ENCODE measurements at places on chromosomes 1 and 21.
A peak's percentile ranks its signal among the peaks of the same experiment; 100 is the strongest.

- no peak for DNase-seq
Observed at GRCh38 chr1:201724039-201724765, 104.8 kb upstream of the IPO9 start.

DNA sequence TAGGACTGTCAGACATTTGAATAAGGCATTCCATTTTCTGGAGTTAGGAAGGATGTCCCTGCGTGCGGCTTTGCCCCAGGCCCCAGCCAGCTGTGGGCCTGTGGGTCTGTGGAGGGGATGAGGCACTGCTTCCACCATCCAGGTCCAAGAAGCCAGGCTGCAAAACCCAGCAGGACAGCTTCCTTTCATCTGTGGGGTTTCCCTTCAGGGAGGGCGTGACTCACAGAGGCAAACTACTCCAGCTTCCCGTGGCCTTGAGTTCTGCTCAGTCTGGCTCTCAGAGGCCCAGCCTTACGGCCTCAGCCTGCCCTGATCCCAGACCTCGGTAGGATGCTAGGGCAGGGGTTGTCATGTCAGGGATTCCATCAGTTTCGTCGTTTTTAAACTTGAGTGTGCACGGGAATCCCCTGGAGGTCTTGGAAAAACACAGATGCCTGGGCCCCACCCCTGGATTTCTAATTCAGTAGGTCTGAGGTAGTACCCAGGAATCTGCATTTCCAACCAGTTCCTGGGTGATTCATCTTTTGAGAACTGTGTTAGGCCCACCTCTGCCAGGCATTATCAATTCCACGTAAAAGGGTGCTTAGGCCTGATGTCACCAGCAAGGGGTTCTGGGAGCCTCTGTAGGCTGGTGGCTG is 32.3 kb upstream of the TENT5C start:
- no peak for DNase-seq

DNA sequence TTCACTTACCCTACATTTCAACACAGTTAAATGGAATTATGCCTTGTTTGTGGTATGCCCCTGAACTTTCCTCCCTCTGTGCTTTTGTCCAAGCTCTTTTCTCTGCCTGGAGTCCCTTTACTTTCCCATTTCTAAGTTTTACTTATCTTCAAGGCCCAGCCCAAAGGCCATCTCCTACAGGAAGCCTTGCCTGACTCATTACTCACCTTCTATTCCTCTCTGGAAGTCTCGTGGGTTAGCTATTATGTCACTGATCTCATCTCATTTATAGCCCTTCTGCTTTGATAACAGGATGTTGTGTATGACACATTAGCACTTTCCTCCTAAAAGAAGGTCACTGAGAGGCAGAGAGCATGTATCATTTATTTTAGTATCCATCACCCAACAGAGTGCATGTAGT is 78.8 kb upstream of the CD1D start:
- no peak for DNase-seq

DNA sequence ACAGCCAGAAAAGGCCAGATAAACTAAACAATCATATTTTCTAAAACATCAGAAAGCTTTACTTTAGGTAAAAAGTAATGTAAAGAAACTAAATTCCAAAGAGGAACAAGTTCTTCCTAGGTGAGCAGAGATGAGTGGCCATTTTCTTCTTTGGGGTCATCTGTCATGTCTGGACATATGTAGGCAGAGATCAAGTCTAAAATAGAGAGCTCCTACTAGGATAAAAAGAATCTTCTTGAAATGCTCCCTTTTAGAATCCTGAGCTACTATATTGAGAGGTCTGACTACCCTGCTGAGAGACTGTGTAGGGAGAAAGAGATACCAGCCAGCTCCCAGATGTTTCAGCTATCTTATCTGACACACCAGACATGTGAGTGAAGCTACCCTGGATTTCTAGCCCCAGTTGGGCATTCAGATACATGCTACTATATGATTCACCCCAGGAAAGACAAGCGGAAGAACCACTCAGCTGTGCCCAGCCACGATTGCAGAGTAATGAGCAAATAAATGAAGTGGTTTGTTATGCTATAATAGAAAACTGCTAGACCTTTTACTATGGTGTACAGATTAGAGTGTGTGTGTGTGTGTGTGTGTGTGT is 80.1 kb downstream of the TTLL7 start:
- no peak for DNase-seq

DNA sequence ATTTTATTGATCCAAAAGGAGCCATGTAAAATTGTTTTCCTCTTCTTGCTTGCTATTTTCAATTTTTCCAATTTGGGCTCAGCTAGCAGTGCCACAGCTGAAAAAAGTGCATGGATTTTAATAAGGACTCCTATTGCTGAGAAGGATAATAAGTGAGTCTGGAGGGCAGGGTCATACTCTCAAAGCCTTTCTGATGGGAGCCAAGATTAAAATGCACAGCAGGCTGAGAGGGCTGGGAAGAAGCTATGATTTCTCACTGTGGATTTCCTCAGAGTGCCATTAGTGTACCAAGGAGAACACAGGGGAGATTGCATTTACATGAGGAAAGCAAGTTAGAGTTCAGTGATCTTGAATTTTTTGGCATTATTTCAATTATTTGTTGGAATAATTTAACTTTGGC is 261.3 kb downstream of the ST6GALNAC3 start:
- DNase-seq: no peak

- DNase-seq: peak; percentile 7
Observed at GRCh38 chr1:25505656-25506385, 37.6 kb upstream of the LDLRAP1 start.

DNA sequence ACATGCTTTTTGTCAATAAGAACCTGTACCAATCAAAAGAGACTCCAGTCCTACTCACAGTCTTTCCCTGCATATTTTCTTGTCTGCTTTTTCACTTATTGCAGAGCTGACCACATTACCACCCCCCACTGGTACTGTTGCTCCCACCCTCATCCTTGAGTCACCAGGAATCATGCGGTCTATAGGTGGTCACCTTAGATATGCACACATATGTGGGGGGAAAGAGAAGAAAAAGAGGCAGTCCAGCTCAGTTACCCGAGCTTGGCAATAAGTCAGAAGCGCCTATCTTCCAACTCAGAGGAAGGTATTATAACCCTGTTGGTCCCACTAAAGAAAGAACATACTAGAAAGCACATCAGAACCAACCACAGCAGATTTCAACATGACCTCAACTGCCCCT is 119.2 kb downstream of the SMYD2 start:
- no peak for DNase-seq

DNA sequence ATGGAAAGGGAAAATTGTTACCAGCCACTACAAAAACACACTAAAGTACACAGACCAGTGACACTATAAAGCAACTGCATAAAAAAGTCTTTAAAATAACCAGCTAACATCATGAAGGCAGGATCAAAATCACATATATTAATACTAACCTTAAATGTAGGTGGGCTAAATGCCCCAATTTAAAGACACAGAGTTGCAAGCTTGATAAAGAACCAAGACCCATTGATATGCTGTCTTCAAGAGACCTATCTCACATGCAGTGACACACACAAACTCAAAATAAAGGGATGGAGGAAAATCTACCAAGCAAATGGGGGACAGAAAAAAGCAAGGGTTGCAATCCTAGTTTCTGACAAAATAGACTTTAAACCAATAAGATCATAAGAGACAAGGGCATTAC is 246.3 kb downstream of the SEC16B start:
- no peak for DNase-seq

DNA sequence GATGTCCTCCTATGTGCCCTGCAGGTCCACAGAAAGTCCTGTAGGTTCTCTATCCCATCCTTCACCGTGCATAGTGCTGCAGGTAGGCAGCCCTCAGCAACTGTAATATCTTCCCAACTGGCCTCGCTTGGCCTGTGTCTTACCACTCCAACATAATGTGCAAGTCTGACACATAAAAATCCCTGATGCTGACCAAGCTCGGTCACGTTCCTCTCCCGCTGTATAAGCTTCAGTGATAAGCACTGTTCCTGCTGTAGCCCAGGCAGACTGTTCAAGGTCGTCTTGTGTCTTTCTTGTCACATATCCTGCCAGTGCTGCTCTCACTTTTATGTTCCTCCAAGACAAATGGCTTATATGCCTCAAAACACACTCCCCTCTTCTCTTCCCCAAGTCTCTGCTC is 19.4 kb upstream of the KCNE1 start:
- no peak for DNase-seq

DNA sequence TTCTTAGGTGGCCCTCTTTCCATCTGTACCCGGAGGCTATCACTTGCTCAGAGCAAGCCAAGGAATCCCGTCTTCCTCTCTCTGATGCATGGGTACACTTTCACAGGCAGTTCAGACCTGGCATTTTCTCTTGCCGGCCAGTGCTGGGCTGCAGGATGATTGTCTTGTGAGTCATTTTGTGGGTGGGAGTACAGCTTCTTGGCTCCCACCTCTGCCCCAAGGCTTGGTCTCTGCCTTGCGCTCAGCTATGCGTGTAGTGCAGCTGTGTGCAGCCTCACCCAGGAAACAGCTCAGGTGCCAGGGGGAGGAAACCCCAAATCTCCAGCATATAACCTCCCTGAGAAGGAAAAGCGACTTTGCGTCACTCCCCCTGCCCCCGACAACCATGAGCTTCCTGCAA is 3.9 kb upstream of the AJAP1 start:
- no peak for DNase-seq

DNA sequence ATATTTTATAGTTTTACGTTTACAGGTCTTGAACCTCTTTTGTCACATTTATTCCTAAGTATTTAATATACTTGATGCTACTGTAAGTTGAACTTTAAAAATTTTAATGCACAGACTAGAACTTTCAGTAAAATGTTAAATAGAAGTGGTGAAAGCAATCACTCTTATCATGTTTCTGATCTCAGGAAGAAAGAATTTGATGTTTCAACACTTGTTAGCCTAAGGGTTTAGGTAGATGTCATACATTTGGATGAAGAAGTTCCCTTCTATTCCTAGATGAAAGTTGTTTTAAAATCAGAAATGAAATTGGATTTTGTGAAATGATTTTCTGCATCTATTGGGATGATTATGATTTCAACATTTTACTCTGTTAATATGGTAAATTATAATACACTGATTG is 63.6 kb upstream of the TTLL7 start:
- DNase-seq: no peak

GRCh38 chr1:163528710-163529348 is 207.1 kb downstream of the NUF2 start:
- peak; percentile 15 for DNase-seq

GRCh38 chr1:79594121-79594698 is 587.7 kb upstream of the ADGRL4 start:
- no peak for DNase-seq

DNA sequence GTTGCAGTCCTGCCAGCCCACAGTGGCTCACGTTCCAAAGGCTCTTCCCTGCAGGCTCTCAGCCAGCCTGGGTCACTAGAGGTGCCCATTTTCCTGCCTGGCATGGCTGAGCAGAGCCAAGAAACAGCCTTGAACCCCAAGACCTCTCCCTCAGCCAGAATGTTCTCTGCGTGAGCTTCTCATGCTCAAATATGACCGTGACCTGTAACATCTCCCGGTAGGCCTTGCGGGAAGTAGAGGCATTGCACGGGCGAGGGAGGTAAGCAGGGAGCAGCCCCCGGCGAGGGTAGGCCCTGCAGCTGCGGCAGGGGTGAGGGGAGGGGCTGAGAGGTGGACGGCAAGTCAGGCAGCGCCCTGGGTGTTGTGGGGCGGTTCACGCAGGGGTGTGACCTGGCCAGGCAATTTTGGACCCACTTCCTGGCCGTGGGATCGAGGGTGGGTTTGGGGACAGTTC is 20.0 kb downstream of the RRP1 start:
- DNase-seq: no peak

DNA sequence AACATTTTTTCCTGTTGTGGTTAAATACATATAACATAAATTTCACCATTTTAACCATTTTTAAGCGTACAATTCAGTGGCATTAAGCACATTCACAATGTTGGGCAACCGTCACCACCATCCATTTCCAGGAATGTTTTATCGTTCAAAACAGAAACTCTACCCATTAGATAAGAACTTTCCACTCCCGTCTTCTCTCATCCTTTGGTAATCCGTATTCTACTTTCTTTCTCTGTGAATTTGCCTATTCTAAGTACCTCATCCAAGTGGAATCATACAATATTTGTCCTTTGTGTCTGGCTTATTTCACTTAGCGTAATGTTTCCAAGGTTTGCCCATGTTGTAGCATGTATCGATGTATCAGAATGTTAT is 336.0 kb downstream of the RRAGC start:
- DNase-seq: no peak

GRCh38 chr1:115677182-115677555 is 35.4 kb downstream of the VANGL1 start:
- no peak for DNase-seq
